NCI-H524 treated with DMSO at 0.1 percent for 48 hours (cell line): ENCODE measurements at places on chromosomes 5 and 9.

DNA sequence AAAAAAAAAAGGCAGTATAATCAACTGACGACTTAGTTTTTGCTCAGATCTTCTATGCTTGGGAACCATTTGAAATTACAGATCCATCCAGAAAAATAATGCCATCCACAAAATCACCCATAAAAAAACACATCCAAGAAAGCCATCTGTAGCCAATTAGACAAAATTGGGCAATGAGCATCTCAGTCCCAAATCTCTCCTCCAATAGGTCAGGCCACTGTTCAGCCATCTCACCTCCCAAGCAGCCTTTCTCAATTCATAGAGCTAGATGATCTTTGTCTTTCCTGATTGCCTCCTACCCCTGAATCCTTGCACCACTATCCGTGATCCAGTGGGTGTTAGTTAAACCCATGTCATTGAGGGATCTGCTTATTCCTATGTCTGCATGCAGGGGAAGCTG is 139.6 kb downstream of the SCAMP1 start:
- no peak for DNase-seq

- DNase-seq = no peak
Observed at GRCh38 chr9:108956631-108957026, 22.4 kb downstream of the ABITRAM start.

DNA sequence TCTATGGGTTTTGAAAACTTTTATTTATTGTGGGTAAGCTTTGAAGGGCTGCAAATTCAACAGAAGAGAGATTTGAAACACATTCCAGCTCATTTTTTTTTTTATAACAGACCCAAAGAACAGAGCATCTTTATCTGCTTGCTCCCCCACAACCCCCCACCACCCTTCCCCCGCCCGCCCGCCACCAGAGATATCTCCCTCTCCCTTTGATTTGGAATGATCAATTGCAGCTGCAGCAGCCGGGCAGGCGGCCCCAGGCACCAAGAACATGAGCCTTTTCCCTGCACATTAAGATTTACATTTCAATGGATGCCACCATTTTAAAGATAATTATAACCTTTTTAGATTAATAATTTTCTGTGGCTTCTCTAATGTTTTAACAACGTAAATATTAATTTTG is 510.9 kb downstream of the ZNF608 start:
- DNase-seq = no peak

GRCh38 chr5:50501491-50502228 is 60.6 kb upstream of the EMB start:
- no peak for DNase-seq

DNA sequence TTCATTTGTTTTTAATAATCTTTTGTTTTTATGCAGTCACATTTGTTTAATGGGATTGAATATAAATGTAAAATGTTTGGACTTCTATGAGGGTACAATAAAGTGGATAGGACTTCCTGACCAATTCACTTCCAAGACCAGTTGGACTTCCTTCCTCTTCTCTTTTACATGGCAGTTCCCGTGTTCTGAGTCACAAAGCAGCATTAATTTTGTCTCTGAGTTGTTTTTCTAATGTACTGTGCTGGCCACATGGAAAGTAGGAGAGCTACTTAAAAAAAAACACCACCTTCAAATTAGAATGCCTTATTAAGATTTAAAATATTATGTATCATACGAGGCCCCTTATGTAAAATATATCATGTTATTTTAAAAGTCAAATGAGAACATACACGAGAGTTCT is 87.3 kb downstream of the CCDC171 start:
- no peak for DNase-seq

GRCh38 chr9:105055917-105056316 is 128.0 kb upstream of the ABCA1 start:
- DNase-seq = no peak

- DNase-seq = no peak
Observed at GRCh38 chr5:45274241-45274640, 421.9 kb downstream of the HCN1 start.

DNA sequence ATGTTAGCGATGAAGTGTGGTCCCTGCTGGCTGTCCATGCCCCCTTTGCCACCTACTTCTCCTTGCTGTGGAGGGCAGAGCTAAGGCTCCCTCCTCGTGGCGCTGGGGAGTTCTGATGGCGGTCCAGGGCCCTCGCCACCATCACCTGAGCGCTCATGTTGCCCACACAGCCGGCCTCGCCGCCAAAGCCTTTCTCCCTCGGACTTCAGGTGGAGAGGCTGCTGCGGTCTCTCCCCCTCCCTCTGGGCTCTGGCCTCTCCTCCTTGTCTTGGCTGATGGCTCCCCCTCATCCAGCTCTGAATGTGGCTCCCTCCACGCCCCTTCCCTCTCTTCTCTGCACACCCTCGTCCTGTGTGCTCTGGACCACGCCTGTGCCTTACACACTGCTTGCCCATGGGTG is 14.5 kb upstream of the LPCAT1 start:
- DNase-seq = no peak

DNA sequence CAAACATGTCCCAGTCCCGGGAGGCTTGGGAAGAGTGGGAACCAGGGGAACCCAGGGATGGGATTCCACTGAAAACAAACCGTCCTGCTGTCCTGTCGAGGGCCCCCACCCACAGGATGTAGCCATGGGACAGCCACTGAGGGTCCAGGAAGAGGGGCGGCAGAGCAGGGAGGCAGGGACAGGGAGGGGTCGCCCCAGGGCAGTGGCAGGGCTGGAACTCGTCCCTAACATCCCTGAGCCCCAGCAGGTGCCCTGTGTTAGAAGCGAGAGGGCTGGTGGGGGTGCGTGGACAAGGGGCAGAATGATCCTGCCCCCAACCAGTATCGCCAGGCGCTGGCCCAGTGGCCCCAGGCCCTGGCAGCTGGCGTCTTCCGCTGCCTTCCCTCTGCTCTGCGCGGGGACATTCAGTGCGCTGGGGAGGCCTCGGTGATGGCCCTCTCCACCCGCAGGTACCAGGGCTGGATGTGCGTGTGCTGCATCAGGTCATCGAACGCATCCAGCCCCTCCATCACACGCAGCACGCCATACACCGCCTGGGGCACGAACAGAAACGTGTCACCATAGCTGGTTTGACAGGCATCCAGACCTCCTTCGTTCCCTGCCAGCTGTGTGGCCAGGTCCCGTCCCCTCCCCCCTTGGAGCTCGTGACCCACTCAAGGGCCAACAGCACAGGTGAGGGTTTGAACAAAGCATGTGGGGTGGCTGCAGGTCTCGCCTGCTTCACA is 6.6 kb downstream of the PTGES2 start:
- DNase-seq = no peak

DNA sequence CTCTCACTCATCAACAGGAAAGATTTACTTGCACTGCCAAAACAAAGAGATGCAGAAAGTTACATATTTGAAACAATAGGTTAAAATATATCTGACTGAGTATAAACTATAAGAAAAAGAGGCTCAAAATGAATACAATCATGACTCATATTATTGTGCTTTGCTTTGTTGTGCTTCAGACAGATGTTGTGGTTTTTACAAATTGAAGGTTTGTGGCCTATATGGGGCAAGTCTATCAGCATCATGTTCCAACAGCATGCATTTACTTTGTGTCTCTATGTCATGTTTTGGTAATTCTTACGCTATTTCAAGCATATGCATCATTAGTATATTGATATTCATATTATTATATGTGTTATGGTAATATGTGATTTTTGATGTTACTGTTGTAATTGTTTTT is 330.0 kb downstream of the PRR16 start:
- DNase-seq = no peak

DNA sequence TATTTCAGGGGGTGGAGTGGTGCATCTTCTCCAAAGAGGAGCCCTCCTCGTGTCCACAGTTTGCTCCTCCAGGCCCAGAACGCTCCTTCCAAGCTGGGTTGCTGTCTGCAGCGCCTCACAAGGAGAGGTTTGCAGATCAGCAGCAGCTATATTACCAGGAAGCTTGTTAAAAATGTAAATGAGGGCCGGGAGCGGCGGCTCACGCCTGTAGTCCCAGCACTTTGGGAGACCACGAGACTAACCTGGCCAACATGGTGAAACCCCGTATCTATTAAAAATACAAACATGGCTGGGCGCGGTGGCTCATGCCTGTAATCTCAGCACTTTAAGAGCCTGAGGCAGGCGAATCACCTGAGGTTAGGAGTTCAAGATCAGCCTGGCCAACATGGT is 25.0 kb upstream of the FRMPD1 start:
- DNase-seq = no peak

DNA sequence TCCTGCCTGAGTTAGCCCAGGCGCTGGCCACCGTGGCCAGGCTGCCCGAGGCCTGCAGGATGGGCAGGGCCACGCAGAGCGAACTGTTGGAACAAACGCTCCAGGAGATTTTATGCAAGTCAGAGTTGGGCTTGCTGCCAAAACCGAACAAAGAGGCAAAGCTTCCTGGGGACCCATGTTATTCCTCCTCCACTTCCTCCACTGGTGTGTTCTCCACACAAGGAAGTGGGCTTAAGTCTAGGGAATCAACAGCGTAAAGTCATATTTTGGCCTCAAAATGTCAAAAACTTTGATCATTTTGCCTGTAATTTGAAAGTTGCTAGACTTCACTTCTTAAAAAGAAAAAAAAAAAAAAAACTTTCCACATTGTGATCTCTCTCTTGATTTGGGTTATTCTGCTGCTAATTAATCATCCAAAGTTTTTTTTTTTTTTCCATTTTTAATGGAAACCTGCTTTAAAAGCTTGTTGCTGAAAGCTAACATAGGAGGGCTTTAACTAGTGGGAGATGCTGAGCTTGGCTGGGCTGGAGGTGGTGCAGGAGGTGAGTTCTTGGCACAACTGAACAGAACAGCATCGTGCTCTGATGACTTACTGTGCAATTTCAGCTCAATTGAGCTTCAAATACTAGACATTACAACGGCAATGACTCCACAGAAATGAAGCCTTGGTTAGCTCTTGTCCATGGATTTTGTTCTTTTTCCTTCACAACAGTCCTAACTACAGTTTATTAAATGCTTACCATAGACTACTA is 73.0 kb downstream of the PTPDC1 start:
- no peak for DNase-seq

DNA sequence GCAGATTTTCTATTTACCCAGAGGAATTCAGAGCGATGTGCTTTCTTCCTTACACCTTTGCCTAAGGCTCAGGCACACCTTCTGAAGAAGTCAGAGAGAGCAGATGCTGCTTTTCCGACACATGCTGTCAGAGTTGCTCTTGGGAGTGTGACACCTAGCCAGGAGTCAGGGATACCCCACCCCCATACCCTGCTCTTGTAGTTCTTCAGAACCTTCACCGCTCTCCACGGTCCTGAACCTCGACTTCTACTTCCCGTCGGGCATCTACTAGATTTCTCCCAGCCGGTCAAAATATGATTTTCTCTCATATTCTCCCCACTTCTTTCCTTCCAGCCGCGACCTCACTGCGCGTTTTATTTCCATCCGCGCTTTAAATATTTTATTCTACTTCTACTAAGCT is 1.7 kb downstream of the GRIN3A start:
- no peak for DNase-seq

GRCh38 chr9:78439866-78440830 is 143.2 kb downstream of the PSAT1 start:
- DNase-seq = no peak

DNA sequence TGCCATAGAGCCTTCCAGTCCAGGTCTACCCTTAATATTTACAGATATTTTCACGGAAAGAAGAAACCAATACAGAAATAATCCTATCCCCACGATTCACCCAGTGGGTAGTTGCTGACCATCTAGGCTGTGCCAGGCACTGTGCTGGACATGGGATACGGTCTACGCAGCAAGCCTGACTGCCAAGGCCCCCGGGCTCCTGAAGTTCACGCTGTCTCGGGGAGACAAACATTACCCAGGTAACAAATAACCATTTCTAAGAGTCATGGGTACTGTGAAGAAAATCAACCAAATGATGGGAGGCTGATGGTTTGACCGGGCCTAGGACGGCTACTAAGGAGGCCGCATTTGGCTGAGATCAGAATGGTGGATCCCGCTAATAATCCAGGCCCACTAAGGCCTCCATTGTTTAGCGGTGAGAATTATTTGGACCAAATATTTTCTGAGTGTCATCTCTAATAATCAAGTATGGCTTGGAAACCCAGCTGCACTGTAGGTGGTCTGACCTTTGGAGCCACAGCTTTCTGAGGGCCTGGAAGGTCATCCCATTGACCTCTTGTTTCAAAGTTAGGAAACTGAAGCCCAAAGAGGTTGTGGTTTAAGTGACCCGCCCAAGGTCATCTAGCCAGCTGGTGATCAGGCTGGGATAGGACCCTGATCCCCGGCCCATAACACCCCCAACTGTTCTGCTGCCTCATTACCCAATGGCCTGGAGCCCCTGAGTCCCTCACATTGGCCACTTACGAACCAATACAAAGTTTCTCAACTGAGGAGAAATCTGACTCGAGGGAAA is 82.4 kb downstream of the AK8 start:
- no peak for DNase-seq

GRCh38 chr9:97594381-97594921 is 38.7 kb downstream of the TSTD2 start:
- DNase-seq = no peak

GRCh38 chr5:110785356-110785755 is 46.5 kb downstream of the SLC25A46 start:
- no peak for DNase-seq

DNA sequence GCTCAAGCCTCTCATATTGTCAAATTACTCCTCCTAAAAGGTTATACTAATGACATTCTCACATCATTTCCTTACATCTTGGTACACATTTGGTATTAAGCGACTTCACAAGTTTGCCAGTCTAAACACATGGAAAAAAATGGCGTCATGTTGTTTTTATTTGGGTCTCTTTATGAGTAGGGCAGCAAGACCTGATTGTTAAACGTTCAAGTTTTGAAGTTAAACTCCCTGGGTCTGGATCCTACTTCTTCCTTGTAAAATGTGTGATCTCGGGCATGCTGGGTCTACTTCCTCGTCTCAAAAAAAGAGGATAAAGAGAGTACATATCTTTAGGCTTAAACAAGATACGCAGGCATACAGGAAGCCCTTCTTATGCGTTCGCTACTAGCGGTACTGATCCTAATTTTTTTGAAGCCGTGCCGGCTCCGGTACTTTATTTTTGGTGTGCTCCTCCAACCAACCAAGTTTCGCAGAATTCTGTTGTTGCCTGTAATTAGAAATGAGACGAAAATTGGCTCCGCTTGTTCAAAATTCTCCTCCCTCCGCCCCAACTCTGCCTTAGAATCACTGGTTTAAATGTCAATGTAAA is 596 bp upstream of the CDC37L1 start:
- DNase-seq = no peak

GRCh38 chr9:90546200-90546599 is 96.4 kb downstream of the DIRAS2 start:
- peak; percentile 40 for DNase-seq

DNA sequence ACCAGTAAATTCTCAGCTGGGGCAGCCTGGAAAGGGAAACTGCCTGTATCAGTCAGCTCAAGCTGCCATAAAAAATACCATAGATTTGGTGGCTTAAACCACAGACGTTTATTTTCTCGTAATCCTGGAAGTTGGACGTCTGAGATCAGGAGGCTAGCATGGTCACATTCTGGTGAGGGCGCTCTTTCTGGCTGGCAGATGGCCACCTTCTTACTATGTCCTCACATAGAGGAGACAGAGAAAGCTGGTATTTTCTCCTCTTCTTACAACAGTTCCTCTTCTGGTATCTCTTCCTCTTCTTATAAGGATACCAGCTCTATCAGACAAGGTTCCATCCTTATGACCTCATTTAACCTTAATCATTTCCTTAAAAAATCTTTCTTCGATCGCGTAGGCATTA is 50.5 kb upstream of the RFX3 start:
- DNase-seq = no peak
